A172 (cell line): ENCODE measurements at places on chromosomes 5 and 9. TPM values are rescaled to one million over a fixed set of nuclear protein-coding genes. Genes with fewer than 3 reads are reported as not detected.

The IQGAP2 gene
- total RNA-seq = 1.8 and 8.3 TPM in 2 replicates

GRCh38 chr5:16454686-16455085 lies 10.9 kb downstream of the ZNF622 start:
- DNase-seq = no peak

The CYLC2 gene
- not detected in 2 replicates for total RNA-seq

The MARVELD2 gene
- not detected in 2 replicates for total RNA-seq

The SLCO4C1 gene
- total RNA-seq = not detected in 2 replicates

- no peak for DNase-seq
These were observed 130.8 kb upstream of the STC2 start for GRCh38 chr5:173458828-173459609.
